CD4-positive, CD25-positive, alpha-beta regulatory T cell (primary cell): ENCODE measurements at places on chromosomes 5 and 9. TPM values are rescaled to one million over a fixed set of nuclear protein-coding genes. Genes with fewer than 3 reads are reported as not detected.

- DNase-seq = no peak
Observed at GRCh38 chr5:150578781-150579461, 61.5 kb upstream of the SYNPO start.

Gene PTGES
- not detected for total RNA-seq

DNA sequence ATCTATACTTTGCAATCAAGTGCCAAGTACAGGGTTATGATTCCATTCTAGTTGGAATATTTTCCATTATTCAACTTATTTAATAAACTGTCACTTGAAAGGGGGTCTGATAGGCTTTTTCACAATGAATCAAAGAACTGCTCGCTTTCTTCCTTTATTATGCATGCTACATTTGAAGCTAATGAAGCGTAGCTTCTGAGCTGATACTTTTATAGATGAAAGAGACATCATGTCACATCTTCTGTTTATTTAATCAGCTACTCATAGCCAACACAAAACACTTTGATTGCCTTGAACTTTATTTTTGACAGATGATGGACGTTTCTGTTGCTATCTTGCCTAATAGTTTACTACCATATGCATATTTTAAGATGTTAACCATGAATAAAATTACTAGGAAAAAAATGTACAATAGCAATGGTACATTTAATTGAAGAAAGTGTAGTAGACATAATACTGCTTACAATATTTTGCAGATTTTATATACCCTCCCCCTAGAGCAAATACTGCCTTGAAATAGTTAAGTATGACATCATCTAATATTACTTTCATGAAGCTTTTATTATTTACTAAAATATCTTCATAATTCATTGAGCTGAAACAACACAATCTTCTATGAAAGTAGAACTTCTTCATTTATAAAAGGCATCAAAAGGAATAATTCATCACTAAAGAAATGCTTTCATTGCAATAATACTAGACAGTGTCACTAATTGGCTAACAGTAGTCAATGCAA is 529.3 kb upstream of the TYRP1 start:
- no peak for DNase-seq

DNA sequence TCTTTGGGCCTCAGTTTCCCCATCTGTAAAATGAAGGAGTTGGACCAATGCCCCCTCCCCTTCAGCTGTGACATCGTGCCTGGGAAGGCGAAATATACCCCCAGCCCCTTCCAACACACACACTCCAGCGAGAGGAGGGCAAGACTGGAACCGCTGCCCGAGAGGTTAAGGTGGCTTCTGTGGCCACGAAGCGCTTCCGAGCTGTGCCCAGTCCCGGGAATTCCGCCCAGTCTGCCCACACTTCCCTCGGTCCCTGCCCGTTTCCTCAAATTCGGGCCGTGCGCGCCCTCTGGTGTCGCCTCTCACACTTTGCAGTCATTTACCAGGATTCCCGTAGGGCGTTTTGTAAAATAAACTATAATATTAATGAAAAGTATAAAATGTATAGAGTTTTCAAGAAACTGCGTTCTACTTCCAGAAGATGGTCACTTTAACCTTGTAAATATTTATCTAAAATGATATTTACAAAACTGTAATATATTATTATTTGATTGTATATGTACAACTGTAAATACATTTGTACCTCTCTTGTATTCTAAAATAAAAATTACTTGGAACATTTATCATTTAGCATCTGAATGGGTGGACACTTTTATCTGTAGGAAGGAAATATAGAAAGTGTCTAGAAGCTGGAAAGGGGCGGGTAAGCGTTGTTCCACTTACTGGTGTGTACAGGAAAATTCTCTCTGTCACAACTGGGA is 11.0 kb upstream of the EXOSC2 start:
- peak; percentile 54 for DNase-seq

Gene SUSD3
- total RNA-seq = 68.7 TPM

Gene NSG2
- total RNA-seq = not detected

Gene PCDHGA5
- not detected for total RNA-seq

- DNase-seq = no peak
Observed at GRCh38 chr5:154449786-154450185, 4.0 kb downstream of the SAP30L start.

Gene TMOD1
- 3.7 TPM for total RNA-seq

Gene IL3
- not detected for total RNA-seq

DNA sequence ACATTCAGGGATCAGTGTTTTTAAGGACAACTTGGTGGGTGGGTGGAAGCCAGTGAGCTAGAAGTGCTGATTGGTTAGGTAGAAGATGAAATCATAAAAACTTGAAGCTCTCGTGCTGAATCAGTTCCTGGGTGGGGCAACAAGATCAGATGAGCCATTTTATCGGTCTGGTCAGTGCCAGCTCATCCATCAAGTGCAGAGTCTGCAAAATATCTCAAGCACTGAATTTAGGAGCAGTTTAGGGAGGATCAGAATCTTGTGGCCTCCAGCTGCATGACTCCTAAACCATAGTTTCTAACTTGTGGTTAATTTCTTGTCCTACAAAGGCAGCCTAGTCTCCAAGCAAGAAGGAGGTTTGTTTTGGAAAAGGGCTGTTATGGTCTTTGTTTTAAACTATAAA is 166.4 kb downstream of the FAM170A start:
- no peak for DNase-seq

GRCh38 chr5:112642885-112643284 is 94.8 kb upstream of the APC start:
- no peak for DNase-seq

DNA sequence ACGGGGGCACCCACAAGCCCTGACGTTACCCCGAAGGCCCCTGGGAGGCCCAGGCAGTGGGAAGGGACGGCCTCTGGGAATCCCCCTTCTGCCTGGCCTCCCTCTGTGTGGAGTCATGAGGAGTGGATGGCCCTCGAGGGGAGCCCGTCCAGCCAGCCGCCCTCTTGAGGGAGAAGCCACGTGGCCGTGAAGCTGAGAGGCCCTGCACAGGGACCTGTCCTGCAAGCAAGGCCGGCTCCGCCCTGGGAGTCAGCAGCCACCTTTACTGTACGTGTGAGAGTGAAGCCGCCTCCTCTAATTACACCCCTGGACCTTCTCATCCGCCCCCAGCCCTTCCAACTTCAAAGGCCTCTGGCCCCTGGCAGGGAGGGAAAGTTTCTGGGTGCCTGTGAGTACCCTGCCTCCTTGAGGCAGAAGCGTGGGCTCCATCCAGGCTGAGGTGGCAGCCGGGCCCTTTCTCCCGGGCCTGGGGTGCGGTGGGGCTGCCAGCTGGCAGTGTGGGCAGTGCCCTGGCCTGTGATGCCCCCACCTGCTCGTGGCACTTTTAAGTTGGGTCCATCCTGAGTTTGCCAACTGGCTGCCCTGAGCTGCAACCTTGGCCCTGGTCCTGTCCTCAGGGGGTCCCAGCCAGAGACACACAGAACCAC is 55.9 kb upstream of the EGFL7 start:
- DNase-seq = no peak

GRCh38 chr9:98031935-98032334 is 24.6 kb upstream of the NANS start:
- no peak for DNase-seq
